Panc1 (cell line): ENCODE measurements at places on chromosomes 16 and 17. TPM values are rescaled to one million over a fixed set of nuclear protein-coding genes. Genes with fewer than 3 reads are reported as not detected.

- DNase-seq = no peak
Observed at GRCh38 chr17:14134456-14134855, 65.2 kb downstream of the COX10 start.

DNA sequence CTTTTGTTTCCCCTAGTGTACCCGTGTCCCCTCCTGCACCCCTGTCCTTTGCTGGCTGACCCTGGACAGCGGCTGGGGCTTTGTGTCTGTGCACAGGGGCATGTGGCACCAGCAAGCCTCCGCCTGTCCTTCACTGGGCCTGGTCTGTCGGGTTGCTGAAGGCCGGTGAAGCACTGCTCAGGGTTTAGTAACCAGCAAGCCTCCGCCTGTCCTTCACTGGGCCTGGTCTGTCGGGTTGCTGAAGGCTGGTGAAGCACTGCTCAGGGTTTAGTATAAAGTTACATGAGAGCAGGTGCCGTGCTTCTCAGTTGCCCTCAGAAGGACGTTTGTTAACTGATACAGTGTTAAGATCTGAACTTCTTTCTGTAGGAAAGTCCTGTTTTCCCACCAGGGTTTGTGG lies 33.8 kb downstream of the DEF8 start:
- DNase-seq = no peak

DNA sequence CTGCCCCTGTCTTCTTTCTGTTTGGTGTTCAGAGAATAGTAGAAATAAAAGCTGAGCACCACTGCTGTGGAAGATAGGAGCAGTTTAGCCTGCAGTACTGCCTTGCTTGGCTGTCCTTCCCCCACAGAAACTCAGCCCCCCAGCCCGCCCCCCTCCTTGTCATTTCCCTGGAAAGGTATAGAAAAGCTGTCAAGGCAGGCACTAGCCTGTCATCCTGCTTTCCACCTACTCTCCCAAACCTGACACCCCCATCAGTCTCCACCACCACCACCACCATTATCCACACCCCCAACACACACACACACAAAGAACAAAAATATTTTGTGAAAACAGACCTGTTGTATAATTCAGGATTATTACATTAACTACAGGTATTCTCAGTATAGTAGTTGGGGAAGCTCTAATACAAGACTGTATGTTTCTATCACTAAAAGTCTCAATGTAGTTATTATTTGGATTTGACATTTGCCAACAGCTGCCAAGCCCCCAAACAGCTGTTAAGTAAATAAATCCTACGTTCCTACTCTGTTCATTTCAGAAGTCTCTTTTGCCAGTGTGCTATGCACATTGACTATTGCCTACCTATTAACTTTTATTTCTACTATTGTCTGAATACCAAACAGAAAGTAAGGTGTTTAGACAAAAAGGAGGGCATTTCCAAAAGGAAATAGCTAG lies 128.8 kb downstream of the CYB561 start:
- no peak for DNase-seq

DNA sequence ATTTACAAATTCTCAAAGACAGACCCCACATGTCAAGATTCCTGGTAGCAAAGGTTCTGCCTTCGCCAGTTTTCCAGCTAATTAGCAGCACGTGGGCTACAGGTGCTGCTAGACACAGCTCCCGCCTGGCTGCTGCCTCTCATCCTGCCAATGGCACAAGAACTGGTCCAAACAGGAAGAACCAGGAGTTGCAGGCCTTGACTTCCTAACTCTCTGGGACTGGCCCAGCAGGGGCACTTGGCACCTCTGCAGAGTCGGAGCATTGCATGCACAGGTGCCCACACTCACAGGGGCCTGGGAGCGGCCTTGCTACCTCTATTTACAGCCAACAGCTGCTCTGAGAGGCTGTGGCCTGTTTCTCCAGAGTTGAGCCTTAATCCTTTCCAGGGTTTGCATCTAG lies 39.6 kb downstream of the TK2 start:
- no peak for DNase-seq

DNA sequence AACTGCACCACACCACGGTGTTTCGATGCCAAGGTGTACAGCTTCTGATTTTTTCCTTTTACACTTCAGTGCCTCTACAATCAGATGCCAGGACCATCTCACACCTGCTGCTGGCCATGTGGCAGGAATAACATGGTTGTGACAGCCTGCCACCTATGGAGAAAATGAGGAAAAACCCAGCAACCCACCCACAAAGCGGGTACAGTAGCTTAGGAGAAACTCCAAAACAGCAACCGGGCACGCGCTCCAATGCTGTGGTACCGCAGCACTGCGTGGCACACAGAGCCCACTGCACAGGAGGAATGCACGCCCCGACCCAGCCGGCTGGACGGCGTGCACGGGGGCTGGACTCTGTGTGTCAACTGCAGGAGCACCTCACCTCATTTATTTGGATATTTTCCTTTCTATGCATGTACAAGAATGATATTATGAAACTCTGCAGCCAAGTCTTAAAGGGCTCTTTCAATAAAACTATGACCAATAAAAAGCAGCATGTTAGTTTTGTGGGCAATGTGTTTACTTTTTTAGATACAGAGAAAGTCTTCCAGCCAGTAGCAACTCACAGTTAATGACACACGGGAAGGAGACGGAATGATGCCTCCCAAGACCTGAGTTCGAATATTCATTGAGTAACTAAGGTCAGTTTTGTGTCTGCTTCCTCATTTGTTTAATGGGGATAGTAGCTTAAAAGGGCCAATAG lies 45.9 kb downstream of the MAP1LC3B start:
- DNase-seq = no peak

DNA sequence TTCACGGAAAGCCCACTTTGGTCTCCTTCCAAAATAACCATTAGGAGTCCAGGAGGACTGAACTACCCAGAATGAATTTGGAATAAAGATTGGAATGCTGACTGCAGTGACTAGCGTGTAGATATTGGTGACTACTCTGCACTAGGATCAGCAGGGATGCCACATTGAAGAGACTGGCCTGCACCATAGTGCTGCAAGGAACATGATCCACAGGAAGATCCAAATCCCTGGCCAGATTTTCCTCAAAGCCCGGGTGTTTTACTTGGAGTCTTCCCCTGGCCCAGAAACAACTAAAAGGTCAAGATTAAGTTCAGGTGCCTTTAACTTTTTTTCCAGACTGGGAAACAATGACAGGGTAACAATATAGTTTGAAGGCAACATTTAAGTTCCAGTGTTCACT lies 870.4 kb downstream of the CDH8 start:
- no peak for DNase-seq

- no peak for DNase-seq
Observed at GRCh38 chr17:36130346-36130745, 26.7 kb downstream of the CCL4 start.

DNA sequence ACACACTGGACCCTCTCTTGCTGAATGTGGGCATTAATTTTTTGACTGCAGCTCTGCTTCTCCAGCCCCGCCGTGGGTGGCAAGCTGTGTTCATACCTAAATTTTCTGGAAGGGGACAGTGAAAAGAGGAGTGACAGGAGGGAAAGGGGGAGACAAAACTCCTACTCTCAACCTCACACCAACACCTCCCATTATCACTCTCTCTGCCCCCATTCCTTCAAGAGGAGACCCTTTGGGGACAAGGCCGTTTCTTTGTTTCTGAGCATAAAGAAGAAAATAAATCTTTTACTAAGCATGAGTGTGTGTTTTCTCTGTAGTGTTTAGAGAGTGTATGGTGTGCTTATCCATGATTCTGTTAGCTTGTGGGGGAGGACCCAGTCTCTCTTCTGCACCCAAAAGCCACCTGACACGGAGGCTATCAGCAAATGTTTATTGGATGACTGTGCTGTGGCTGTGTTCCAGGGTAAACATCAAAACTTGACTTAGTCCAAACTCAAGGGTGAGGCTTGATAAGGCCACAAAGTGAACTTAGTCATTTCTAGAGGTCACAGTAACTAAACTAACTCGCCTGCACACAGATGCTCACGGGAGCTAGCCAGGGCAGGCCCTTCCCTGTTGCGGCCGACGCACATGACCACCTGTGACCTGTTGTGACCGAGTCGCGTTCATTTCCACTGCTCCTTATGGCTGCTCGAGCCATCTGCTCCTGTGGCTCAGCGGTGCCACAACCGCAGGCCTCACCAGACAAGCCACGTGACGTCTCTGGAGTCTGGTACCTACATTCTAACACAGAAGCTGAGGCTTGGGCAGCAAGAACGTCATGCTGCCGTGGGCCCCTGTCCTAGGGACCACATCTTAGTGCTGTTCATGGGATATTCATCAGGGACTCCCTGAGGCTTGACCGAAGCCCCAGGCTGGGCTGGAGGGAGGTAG lies 9.8 kb upstream of the MED11 start:
- no peak for DNase-seq

DNA sequence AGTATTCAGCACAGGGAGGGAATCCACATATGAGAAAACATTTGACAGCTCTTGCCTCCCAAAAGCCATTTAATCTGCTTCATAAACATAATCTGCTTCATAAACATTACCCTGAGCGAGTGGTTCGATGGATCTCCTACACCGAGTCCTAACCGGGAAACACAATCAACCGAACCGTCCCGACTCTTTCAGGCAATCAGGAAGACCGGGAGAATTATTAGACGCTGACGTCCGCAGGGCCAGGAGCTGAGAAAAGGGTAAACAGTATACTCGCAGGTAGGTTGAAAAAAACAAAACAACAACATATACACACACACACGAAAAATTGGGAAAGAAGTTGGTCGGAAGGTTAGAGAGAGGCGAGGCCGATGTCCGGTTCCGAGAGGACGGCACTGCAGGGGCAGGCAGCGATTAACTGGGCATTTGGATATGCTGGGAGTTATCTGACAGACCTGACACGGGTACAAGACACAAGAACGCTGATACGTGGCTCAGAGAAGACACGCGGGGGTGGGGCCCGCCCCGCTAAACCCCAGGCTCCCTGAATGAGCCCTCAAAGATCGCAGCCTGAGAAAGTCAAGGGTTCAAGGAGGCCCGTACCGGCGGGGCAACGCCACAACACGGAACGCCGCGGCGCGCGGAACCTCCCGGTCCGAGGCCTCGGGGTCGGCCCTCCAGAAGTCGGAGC lies 585 bp downstream of the AP1G1 start:
- no peak for DNase-seq

GRCh38 chr16:9081158-9081557 lies 10.3 kb upstream of the HAPSTR1 start:
- DNase-seq = no peak

DNA sequence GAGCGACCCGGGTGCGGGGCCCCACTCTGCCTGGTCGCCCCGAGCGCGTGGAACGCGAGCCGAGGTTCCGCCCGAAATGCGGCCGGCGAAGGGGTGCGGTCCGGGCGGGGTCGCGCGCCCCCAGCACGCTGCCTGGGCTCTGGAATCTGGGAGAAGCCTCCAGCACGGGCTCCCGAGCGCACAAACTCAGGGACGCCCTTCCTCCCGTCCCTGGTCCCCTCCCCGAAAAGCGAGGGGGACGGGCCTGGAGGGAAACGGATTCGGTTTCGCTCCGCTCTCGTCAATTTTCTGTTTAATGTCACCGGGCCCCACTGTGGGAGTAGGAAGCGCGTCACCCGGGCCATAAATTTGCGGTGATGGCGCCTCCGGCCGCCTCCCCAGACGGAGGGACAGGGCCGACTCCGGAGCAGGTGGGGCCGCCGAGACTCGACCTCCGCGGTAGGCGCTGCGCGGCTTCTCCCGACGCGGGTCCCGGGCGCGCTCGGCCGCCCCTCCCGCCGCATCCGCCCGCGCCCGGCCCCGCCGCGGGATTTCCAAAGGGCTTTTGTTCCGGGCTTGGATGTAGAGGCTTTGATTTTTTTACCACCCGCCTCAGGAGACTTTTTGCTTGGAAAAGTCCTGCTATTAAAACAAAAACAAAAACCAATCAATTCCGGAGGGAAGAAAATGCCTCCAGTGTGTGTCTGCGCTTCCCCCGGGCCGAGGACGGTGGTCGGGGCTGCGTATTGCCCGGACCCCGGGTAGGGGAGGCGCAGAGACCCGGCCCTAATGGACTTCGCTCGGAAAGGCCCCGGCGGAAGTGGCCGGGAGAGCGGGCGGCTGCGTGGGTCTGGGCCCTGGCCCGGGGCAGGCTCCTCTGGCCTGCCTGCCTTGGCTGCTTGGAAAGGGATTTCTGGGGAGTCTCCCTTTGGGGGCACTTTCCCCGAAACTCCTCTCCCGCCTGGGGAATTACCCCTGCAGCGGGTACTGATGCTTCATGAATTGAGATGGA lies 7.9 kb upstream of the BAHCC1 start:
- no peak for DNase-seq

GRCh38 chr16:53061701-53062159 lies 6.9 kb downstream of the CHD9 start:
- DNase-seq = no peak

The MGAT5B gene
- total RNA-seq = 34.9 TPM

The ATXN2L gene
- total RNA-seq = 270 TPM

The COQ7 gene
- 39.6 TPM for total RNA-seq

The UNC45B gene
- total RNA-seq = not detected
